Adipose tissue (tissue), 3 donors: ENCODE measurements at places on chromosomes 3 and 15. TPM values are rescaled to one million over a fixed set of nuclear protein-coding genes. Genes with fewer than 3 reads are reported as not detected.

COL8A1 gene
- 11.7 TPM for polyA plus RNA-seq

CAMP gene
- polyA plus RNA-seq, result 0.88 TPM

CD96 gene
- 0.69 TPM for polyA plus RNA-seq

IP6K1 gene
- 11.7 TPM for polyA plus RNA-seq

PARP15 gene
- 0.79 TPM for polyA plus RNA-seq

HYAL2 gene
- 80.3 TPM for polyA plus RNA-seq

NOX5 gene
- polyA plus RNA-seq, result 0.02 TPM

CFAP92 gene
- polyA plus RNA-seq, result 1.9 TPM
